MCF 10A (cell line): ENCODE measurements at places on chromosomes 1 and 21. TPM values are rescaled to one million over a fixed set of nuclear protein-coding genes. Genes with fewer than 3 reads are reported as not detected.

The CAPZB gene
- 252 and 259 TPM in 2 replicates for total RNA-seq

DNA sequence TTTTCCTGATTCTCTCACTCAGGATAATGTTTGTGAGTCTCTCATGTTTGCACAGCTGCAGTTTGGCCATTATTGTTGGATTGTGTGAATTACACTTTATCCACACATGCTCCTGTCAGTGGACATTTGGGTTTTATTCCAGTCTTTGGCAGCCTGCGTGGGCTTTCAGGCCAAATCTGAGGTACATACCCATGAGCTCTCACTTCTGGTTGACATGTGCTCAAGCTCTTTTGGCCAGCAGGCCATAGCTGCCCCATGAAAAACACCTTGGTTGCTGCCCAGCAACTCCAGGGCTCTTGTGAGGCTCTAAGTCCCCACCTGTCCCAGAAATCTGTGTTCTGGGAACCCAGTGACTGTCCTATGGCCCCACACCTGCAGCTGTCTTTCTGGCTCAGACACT is 124.5 kb upstream of the GALNT2 start:
- peaks cover 12% of the 10 kb centered on the region for H3K27me3 ChIP-seq
- no peaks in the 10 kb centered on the region for H3K36me3 ChIP-seq
- peaks cover 7% of the 10 kb centered on the region for H3K4me1 ChIP-seq
- H3K27ac ChIP-seq = no peak overlapping the region

DNA sequence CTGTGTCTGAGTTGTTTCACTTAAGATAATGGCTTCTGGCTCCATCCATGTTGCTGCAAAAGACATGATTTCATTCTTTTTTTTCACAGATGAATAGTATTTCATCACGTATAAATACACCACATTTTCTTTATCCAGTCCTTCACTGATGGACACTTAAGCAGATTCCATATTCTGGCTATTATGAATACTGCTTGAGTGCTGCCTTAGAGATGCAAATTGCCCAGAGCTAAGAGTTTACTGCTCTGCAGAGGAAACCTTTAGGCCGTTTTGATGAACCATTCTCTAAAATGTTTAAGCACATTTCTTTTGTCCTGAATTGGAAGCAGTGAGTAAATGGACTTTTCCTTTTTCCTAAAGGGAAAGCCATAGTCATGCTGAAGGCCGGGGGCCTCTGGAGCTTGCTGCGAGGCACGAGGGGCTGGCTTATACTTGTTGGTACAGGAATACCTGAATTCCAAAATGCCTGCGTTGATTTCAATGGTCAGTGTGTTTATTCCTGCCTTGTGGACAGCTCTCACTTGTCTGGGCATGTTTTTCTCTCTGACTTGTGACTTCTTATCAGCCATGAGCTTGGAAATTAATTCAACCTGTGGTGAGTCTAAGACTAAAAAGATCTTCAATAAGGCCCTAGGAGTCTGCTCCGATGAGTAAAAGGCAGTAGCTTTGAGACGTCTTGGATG is 201.0 kb upstream of the MAP1LC3C start:
- H3K4me3 ChIP-seq = no peak overlapping the region
- no peaks in the 10 kb centered on the region for H3K36me3 ChIP-seq
- no peaks in the 10 kb centered on the region for H3K27me3 ChIP-seq
- peak; percentile 89 for DNase-seq
- H3K4me1 ChIP-seq = peaks cover 18% of the 10 kb centered on the region
- peak overlapping the region; percentile 92 for H3K27ac ChIP-seq

DNA sequence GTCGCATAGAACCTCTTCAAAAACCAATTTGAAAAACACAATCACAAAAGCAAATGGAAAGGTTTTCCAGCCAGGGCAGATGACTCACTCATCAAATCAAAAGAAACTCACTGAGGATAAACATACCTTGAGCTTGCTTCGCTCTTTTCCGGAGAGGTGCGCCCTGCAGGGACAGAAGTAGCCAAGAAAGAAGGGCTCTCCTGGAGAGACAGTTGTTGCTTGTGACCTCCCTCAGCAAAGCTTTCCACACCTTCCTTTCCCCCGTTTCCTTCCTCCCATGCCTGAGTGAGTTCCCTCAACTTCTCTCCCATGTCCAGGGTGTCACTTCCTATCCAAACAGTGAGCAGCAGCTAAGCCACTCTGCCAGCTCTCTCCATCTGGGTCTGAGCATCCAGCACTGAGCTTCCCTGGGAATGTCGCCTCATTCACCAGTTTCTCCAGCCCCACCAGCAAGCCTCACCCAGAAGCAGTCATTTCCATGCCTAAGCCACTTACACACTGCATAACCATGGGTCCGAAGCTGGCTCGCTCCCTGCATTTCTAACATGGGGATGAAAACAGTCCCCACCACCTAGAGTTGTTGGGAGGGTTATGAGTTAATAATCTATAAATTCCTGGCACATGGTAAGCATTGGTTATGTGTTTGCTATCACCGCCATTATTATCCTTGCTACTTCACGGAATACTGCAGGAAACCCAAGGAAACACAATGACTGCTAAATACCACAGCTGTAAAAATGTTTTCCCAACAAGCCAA is 75.0 kb downstream of the PTPN14 start:
- peak; percentile 93 for DNase-seq
- H3K4me1 ChIP-seq = peaks cover 76% of the 10 kb centered on the region
- H3K4me3 ChIP-seq = peak overlapping the region; percentile 65
- H3K27me3 ChIP-seq = no peaks in the 10 kb centered on the region
- peaks cover 16% of the 10 kb centered on the region for H3K36me3 ChIP-seq
- peak overlapping the region; percentile 88 for H3K27ac ChIP-seq

DNA sequence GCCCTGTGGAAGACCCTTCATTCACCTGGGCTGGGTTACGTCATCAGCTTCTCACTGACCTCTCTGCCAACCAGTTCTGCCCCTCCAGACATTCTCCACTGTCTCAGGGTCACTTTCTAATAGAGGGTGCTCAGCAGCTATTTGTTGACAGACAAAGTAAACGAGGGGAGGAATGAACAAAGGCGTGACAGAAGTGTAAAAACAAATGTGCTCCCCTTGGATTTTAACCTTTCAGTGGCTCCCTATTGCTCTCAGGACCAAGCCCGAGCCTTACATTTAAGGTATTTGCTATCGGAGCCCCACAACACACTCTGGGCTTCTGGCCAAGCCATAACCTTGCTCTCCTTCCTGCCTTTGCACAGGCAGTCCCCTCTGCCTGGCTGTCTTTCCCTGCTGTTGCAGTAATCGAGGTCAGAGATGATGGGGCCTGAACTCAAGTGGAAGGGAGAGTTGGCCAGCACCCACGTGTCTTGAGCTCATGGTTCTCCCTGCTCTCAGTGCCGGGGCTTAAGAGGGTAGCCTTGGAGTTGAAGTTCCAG is 9.3 kb upstream of the MARCKSL1 start:
- no peak overlapping the region for H3K27ac ChIP-seq
- DNase-seq = no peak
- no peak overlapping the region for H3K4me3 ChIP-seq
- H3K36me3 ChIP-seq = no peaks in the 10 kb centered on the region
- no peaks in the 10 kb centered on the region for H3K4me1 ChIP-seq
- H3K27me3 ChIP-seq = no peaks in the 10 kb centered on the region

DNA sequence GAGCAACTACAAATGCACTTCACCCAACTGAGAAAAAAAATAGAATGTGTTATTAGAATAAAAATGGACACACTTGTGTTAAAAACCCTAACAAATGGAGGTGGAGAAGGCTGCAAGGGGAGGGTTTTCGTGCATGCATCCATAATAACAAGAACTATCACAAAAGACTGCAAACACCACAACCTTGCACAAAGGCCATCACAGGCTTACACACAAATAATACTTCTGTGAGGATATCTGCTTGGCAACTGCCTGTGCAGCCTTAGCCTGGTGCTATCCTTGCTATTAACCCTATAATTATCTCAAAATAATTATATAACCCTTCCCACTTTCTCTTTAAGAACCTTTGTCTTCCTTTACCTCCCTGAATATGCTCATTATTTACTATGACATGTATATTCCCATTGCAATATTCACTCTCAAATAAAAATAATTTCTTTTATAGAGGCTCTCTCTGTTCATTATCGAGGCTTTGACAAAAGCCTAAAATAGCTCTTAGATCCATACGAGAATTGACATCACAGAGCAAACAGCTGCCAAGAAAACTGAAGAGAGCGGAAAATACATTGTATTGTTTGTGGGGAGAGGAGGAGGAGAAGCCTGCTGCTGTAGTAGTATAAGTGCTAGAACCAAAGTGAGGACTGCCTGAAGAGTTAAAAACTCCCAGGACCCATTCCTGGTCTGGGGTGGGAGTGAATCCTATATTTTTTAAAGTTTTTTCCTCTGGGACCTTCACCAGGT is 1768.7 kb downstream of the BRINP3 start:
- H3K27ac ChIP-seq = no peak overlapping the region
- no peak overlapping the region for H3K4me3 ChIP-seq
- no peaks in the 10 kb centered on the region for H3K36me3 ChIP-seq

DNA sequence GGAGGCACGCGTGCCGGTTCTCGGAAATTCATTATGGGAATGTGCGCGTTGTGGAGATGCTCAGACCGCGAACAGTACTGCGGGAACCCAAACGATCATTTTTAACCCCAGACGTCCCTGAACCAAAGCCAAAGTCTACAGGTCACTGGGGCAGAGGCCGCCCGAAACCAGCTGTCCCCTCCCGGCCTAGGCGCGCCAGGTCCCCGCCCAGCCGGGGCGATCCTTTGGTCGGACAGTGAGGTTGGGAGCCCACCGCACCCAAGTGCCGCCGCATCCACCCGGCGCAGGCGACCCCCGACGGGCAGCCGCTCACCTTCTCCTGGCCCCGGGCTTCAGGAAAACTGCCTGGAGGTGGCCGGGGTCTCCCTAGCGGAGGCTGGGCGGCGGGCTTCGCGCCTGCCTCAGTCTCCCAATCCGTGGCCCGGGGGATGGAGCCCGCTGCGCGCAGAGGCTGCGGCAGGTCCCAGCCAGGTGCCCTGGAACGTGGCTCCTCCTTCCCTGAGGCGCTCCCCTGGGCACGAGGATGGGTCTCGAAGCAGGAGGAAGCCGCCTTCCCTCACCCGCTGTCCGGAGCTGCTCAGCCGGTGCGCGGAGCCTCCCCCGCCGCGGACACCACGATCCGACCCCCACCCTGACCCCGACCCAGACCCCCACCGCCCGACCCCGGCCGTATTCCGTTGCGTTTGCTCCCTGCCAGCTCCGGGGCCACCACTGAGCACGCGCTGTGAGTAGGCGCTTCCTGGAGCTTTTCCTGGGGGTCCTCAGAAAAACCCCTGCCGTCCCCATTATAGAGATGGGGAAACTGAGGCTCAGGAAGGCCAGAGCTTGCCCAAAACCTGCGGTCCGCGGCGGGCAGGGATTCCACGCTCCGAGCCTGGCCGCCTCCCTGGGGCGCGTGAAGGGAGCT is 8.1 kb upstream of the SLX9 start:
- DNase-seq = no peak
- peaks cover 37% of the 10 kb centered on the region for H3K4me1 ChIP-seq
- peak overlapping the region; percentile 66 for H3K4me3 ChIP-seq

- H3K27ac ChIP-seq = no peak overlapping the region
- H3K4me3 ChIP-seq = no peak overlapping the region
- H3K27me3 ChIP-seq = peaks cover 10% of the 10 kb centered on the region
- peak; percentile 22 for DNase-seq
Observed at GRCh38 chr1:117671781-117672501, 66.1 kb downstream of the TENT5C start.
